ENCODE measurements at places on chromosomes 4 and X. TPM values are rescaled to one million over a fixed set of nuclear protein-coding genes. Genes with fewer than 3 reads are reported as not detected.

KDM5C gene
- polyA plus RNA-seq = 51.1 TPM

- no peak overlapping the region for H3K4me3 ChIP-seq
- H3K36me3 ChIP-seq = no peaks in the 10 kb centered on the region
- H3K4me1 ChIP-seq = no peaks in the 10 kb centered on the region
- DNase-seq = no peak
- H3K27me3 ChIP-seq = no peaks in the 10 kb centered on the region
- H3K27ac ChIP-seq = no peak overlapping the region
Observed at GRCh38 chrX:113929004-113929403, 654.9 kb upstream of the HTR2C start.

GATA1 gene
- polyA plus RNA-seq = 0.76 TPM

DNA sequence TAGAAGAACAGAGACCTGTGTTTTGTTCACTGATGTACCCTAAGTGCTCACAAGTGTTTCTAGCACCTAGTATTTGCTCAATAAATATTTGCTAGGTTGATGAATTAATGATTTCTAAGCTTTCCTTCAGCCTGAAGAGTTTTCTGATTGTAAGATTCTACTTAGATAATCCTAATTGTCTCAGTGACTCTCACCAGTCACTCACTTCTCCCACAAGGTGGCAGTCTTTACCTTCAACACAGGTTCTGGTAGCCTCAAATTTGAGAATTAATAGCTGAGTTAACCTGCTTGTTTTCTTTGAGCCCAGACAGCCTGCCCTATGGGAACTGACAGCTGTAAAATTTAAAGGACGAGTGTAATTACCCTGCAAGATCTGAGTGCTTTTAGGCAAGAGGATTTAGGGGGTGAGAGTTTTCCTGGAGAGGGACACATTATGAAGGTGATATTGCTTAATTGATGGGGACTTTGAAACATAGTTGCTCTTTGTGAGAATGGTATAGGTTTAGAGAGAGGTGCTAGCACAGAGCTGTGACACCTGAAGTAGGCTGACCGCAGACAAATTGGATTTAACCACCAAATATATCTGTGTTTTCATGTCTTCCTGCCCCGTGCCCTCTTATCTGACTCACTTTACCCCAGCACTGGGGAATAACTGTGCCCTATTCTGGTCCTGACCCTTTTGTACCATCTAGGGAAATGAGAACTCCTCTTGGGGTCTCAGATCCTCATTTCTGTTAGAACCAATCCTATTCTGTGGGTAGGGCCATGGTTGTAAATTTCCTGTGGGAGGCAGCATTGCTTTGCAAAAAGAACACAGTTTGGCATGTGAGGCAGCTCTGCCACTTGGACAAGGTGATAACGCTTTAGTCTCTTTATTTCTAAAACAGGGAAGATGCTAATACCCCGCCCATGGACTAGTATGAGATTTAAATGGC lies 27.7 kb downstream of the CD38 start:
- peaks cover 2% of the 10 kb centered on the region for H3K27me3 ChIP-seq
- H3K36me3 ChIP-seq = no peaks in the 10 kb centered on the region
- H3K27ac ChIP-seq = no peak overlapping the region

KCNE5 gene
- polyA plus RNA-seq = 0.79 TPM

DNA sequence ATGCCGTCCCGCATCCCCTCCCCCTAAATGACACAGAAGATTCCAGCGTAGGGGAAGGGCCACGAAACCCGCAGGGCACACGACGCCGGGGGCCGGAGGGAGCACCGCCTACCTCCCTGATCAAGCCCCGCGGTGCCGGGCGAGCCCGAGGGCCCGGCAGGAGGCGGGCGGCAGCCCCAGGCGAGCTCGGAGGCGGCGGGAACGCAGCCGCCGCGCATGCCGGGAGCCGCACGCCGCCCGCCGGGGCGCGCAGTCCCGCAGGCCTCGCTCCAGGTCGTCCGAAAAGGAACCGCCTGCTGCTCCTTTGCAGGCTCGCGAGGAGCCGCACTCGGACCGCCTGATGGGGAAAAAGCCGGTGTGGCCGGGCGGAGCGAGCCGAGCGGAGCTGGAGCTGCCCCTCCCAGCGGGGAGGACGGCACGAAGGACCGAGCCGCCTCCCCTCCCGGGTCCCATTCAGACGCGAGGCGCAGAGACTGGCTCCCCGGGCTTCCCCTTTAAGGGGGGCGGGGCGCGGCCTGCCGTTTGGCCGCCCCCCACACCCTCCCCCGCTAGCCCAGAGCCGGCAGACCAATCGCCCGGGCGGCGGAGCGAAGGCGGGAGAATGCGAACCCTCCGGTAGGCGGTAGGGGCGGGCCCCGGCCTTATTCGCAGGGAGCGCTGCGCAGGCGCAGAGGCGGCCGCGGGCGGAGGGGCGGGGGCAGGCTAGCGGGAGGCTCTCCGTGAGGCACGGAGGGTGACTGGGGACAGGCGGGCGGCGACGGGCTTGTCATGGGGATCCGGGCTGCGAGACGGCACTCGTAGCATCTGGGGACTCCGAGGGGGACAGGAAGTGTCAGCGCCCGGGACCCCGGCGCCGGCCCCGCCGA lies 561 bp upstream of the ING2 start:
- H3K4me3 ChIP-seq = peak overlapping the region; percentile 100
- DNase-seq = peak; percentile 99
- H3K27ac ChIP-seq = peak overlapping the region; percentile 100
- no peaks in the 10 kb centered on the region for H3K27me3 ChIP-seq

- no peak for DNase-seq
- peaks cover 8% of the 10 kb centered on the region for H3K4me1 ChIP-seq
- no peak overlapping the region for H3K4me3 ChIP-seq
- no peaks in the 10 kb centered on the region for H3K36me3 ChIP-seq
- no peak overlapping the region for H3K27ac ChIP-seq
Observed at GRCh38 chr4:52640808-52641565, 18.1 kb downstream of the USP46 start.

ADAM29 gene
- polyA plus RNA-seq = 0.13 TPM

CT47B1 gene
- polyA plus RNA-seq = not detected

- DNase-seq = no peak
- H3K27ac ChIP-seq = no peak overlapping the region
- no peak overlapping the region for H3K4me3 ChIP-seq
- no peaks in the 10 kb centered on the region for H3K4me1 ChIP-seq
Observed at GRCh38 chrX:14738643-14739042, 134.2 kb downstream of the FANCB start.

- H3K4me3 ChIP-seq = no peak overlapping the region
- no peak overlapping the region for H3K27ac ChIP-seq
- no peaks in the 10 kb centered on the region for H3K36me3 ChIP-seq
- no peak for DNase-seq
Observed at GRCh38 chrX:35166023-35166422, 223.4 kb downstream of the FAM47B start.

GRCh38 chrX:123399709-123400108 lies 215.6 kb downstream of the GRIA3 start:
- no peak overlapping the region for H3K27ac ChIP-seq
- no peaks in the 10 kb centered on the region for H3K27me3 ChIP-seq
- H3K36me3 ChIP-seq = no peaks in the 10 kb centered on the region
- DNase-seq = no peak
- no peaks in the 10 kb centered on the region for H3K4me1 ChIP-seq
- H3K4me3 ChIP-seq = no peak overlapping the region

GRCh38 chr4:86847571-86847970 lies 1.6 kb downstream of the SLC10A6 start:
- H3K27ac ChIP-seq = no peak overlapping the region
- no peak overlapping the region for H3K4me3 ChIP-seq
- no peaks in the 10 kb centered on the region for H3K4me1 ChIP-seq
- no peaks in the 10 kb centered on the region for H3K36me3 ChIP-seq
- DNase-seq = no peak

GRCh38 chrX:70960730-70961129 lies 29.8 kb upstream of the SLC7A3 start:
- no peak for DNase-seq
- no peaks in the 10 kb centered on the region for H3K27me3 ChIP-seq
- H3K27ac ChIP-seq = no peak overlapping the region
- no peaks in the 10 kb centered on the region for H3K36me3 ChIP-seq

DNA sequence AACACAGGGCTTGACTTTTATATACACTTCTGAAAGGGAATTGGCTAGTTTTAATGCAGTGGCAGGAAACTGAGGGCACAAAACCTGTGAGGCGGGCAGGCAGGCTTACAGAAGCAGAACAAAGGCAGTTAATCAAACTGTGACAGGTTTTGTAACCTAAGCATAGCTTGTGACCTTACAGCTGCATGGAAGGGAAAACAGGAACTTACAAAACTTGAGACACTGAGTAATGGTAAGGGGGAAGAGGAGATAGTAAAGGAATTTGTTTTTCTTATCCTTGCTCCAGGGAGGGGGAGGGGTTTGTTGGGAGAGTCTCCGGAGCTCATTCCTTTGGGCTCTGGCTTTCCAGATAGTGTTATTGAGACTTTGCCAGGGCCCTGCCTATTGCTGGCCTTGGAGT lies 55.6 kb downstream of the SLITRK4 start:
- no peaks in the 10 kb centered on the region for H3K36me3 ChIP-seq
- H3K4me1 ChIP-seq = no peaks in the 10 kb centered on the region
- H3K4me3 ChIP-seq = no peak overlapping the region
- no peak overlapping the region for H3K27ac ChIP-seq

GRCh38 chrX:149398027-149398426 lies 107.1 kb downstream of the IDS start:
- no peaks in the 10 kb centered on the region for H3K27me3 ChIP-seq
- no peak overlapping the region for H3K4me3 ChIP-seq
- H3K36me3 ChIP-seq = no peaks in the 10 kb centered on the region
- no peak for DNase-seq
- no peaks in the 10 kb centered on the region for H3K4me1 ChIP-seq

TMPRSS11B gene
- 0.03 TPM for polyA plus RNA-seq

DNA sequence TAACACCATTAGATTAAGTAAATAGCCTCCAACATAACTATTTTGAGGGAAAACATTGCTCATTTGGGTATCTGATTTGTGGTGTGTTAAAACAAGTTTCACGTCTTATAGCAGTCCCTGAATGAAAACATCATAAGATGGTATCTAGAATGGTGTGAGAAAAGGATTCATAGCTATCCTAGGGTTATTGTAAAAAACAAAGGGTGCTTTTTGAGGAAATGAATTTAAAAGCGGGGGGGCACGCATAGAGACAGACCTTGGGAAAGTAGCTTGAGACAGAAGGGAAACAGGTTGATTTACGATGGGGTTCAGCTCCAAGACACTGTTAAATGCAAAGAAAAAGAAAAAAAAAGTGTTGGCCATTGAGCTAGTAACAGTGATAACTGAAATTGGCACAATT lies 768 bp upstream of the CXCL10 start:
- no peak for DNase-seq
- H3K27ac ChIP-seq = no peak overlapping the region
- H3K4me3 ChIP-seq = no peak overlapping the region

BMP3 gene
- 7.6 TPM for polyA plus RNA-seq

KDR gene
- 14.5 TPM for polyA plus RNA-seq

DNA sequence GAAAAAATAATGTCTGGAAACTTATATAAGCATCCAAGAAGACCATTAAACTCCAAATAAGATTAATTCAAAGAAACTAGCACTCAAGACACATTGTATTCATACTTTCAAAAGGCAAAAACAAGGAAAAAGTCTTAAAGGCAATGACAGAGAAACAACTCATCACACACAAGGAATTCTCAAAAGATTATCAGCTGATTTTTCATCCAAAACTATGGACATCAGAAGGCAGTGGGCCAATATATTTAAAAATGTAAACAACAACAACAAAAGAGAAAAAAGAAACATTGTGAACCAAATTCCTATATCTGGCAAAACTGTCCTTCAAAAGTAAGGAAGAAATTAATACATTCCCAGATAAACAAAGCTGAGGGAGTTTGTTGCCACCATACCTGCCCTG lies 711.4 kb upstream of the GALNTL6 start:
- no peaks in the 10 kb centered on the region for H3K4me1 ChIP-seq
- no peak overlapping the region for H3K4me3 ChIP-seq

- DNase-seq = no peak
- H3K4me3 ChIP-seq = no peak overlapping the region
- peak overlapping the region; percentile 83 for H3K27ac ChIP-seq
- no peaks in the 10 kb centered on the region for H3K27me3 ChIP-seq
- peaks cover 24% of the 10 kb centered on the region for H3K4me1 ChIP-seq
Observed at GRCh38 chrX:42755815-42756214, 22.1 kb downstream of the PPP1R2C start.

GRCh38 chr4:122668241-122668640 lies 47.4 kb upstream of the IL21 start:
- no peaks in the 10 kb centered on the region for H3K27me3 ChIP-seq
- no peaks in the 10 kb centered on the region for H3K36me3 ChIP-seq
- H3K27ac ChIP-seq = no peak overlapping the region
- H3K4me1 ChIP-seq = no peaks in the 10 kb centered on the region
- H3K4me3 ChIP-seq = no peak overlapping the region
- DNase-seq = no peak

CT45A2 gene
- not detected for polyA plus RNA-seq

DNA sequence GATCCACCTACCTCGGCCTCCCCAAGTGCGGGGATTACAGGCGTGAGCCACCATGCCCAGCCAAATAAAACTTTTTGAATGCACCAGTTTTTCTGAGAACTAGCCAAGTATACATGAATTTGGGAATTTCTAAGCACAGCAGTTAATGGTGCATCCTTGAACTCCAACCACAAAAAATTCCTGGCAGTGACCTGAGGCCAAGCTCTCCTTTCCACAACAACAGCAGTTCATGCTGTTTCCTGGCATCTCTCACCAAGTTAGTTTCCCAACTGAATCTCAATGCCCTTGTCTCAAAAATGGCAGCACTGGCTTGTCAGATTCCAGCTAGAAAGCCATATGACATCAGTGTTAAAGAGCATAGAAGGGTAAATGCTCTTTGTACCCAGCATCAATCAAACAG lies 15.9 kb upstream of the XKRX start:
- no peak overlapping the region for H3K27ac ChIP-seq
- no peaks in the 10 kb centered on the region for H3K4me1 ChIP-seq
- H3K4me3 ChIP-seq = no peak overlapping the region
- no peaks in the 10 kb centered on the region for H3K27me3 ChIP-seq
- no peak for DNase-seq

OPN1MW2 gene
- not detected for polyA plus RNA-seq

GRCh38 chrX:39563178-39563577 lies 534.6 kb downstream of the BCOR start:
- DNase-seq = no peak
- no peak overlapping the region for H3K4me3 ChIP-seq
- no peak overlapping the region for H3K27ac ChIP-seq
- no peaks in the 10 kb centered on the region for H3K27me3 ChIP-seq

GRCh38 chr4:82782626-82783345 lies 15.8 kb downstream of the SCD5 start:
- peaks cover 71% of the 10 kb centered on the region for H3K4me1 ChIP-seq
- no peak for DNase-seq
- peak overlapping the region; percentile 93 for H3K27ac ChIP-seq
- H3K4me3 ChIP-seq = no peak overlapping the region
- H3K27me3 ChIP-seq = no peaks in the 10 kb centered on the region
